ENCODE measurements at places on chromosomes 2 and 18.
A peak's percentile ranks its signal among the peaks of the same experiment; 100 is the strongest.

DNA sequence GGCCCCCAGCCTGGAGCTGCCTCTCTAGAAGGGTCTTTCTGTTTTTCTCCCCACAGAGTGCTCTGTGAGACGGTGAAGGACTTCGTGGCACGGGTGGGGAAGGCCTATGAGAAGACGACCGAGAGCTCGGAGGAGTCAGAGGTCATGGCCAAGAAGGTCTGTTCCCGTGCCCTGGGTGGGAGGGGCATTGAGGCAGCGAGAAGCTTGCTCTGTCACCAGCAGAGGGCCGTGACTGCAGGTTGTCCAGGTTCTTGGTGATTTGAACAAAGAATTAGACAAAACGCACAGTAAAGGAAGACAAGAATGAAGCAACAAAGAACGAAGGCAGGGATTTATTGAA, 93.9 kb downstream of the DGKD start:
- no peak overlapping the region for H3K27ac ChIP-seq
- H3K27me3 ChIP-seq = no peaks in the 10 kb centered on the region
- peak; percentile 16 for DNase-seq
- no peaks in the 10 kb centered on the region for H3K4me1 ChIP-seq
- H3K36me3 ChIP-seq = peaks cover 83% of the 10 kb centered on the region
- no peak overlapping the region for H3K4me3 ChIP-seq

- DNase-seq = no peak
- H3K4me3 ChIP-seq = no peak overlapping the region
- no peaks in the 10 kb centered on the region for H3K27me3 ChIP-seq
- H3K27ac ChIP-seq = no peak overlapping the region
- H3K4me1 ChIP-seq = peaks cover 9% of the 10 kb centered on the region
These were observed 394.9 kb upstream of the TRIB2 start for GRCh38 chr2:12321886-12322285.

DNA sequence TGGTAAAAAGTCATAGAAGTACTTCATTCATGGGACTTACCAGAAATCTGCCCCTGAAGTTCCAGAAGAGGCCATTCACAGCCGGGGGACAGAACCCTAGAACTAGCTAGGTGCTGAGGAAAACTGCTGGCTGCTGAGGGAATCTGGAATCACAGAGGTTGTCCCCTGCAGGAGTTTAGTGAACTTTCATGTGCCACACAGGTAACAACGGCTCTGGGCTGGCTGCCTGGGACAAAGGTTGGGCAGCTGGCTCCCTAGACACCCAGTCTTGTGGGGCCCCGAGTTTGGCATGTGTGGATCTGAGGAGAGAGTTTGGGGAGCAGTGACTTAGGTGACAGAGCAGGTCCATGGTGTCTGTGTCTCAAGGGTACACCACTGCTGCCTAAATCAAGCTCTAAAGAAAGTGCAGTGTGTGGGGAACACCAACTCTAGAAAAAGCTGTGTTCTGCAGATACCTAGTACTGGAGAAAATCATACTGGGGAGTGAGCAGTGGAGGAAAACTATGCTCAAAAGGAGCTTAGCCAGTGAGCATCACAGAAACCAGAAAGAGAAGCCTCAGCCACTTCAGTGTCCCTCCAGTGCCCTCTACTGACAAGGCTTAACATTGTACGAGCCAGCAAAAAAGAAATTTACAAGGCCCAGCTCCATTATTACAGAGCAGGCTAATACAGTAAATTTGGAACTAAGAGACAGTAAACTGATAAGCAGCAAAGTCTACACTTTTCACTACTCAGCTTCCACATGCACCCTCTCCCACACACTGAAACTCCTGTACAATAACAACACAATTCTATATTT, 15.2 kb downstream of the GALNT3 start:
- H3K27ac ChIP-seq = no peak overlapping the region
- DNase-seq = peak; percentile 14
- H3K36me3 ChIP-seq = no peaks in the 10 kb centered on the region
- no peaks in the 10 kb centered on the region for H3K4me1 ChIP-seq

- H3K27me3 ChIP-seq = peaks cover 3% of the 10 kb centered on the region
- DNase-seq = no peak
- no peak overlapping the region for H3K4me3 ChIP-seq
- no peaks in the 10 kb centered on the region for H3K4me1 ChIP-seq
- no peak overlapping the region for H3K27ac ChIP-seq
- H3K36me3 ChIP-seq = no peaks in the 10 kb centered on the region
These were observed 192.1 kb upstream of the NCKAP5 start for GRCh38 chr2:133760376-133760775.

- no peak overlapping the region for H3K27ac ChIP-seq
- no peaks in the 10 kb centered on the region for H3K4me1 ChIP-seq
- H3K27me3 ChIP-seq = peaks cover 8% of the 10 kb centered on the region
- no peaks in the 10 kb centered on the region for H3K36me3 ChIP-seq
- no peak overlapping the region for H3K4me3 ChIP-seq
These were observed 82.9 kb downstream of the CRIM1 start for GRCh38 chr2:36438449-36438977.

DNA sequence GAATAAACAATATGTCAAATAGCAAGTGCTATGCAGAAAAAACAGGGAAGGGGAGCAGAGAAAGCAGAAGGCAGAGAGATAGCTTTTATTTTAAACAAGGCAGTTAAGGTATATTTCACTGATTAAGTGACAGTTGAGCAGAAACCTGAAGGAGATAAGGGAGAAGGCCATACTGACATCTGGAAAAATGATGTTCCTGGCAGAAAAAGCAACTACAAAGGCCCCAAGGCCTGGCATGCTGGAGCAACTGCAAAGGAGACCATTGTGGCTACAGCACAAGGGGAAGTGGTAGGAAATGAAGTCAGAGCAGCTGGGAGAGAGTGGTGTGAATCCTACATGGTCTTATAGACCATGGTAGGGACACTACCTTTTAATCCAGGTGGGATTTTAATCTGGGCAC, 8.9 kb upstream of the PCBP1 start:
- H3K27ac ChIP-seq = peak overlapping the region; percentile 25
- no peaks in the 10 kb centered on the region for H3K27me3 ChIP-seq
- peaks cover 73% of the 10 kb centered on the region for H3K36me3 ChIP-seq
- no peak overlapping the region for H3K4me3 ChIP-seq

GRCh38 chr2:121287146-121287798, 2.3 kb upstream of the TFCP2L1 start:
- no peak overlapping the region for H3K27ac ChIP-seq
- no peaks in the 10 kb centered on the region for H3K4me1 ChIP-seq

GRCh38 chr2:20913491-20913890, 90.6 kb upstream of the LDAH start:
- no peak overlapping the region for H3K27ac ChIP-seq
- no peak for DNase-seq
- no peaks in the 10 kb centered on the region for H3K4me1 ChIP-seq
- no peaks in the 10 kb centered on the region for H3K27me3 ChIP-seq

GRCh38 chr2:88603146-88603545, 24.1 kb downstream of the EIF2AK3 start:
- no peak overlapping the region for H3K4me3 ChIP-seq
- H3K27me3 ChIP-seq = no peaks in the 10 kb centered on the region
- no peaks in the 10 kb centered on the region for H3K36me3 ChIP-seq
- H3K4me1 ChIP-seq = no peaks in the 10 kb centered on the region
- no peak for DNase-seq
- no peak overlapping the region for H3K27ac ChIP-seq

GRCh38 chr2:40465-40864, 5.8 kb downstream of the FAM110C start:
- no peak for DNase-seq
- H3K27ac ChIP-seq = no peak overlapping the region
- H3K36me3 ChIP-seq = no peaks in the 10 kb centered on the region
